Stimulated activated CD4-positive, alpha-beta T cell treated with anti-CD3 and anti-CD28 coated beads, Interleukin-4, amount 100 ng/mL, for 4 hours (primary cell): ENCODE measurements at places on chromosomes 13 and 19.

DNA sequence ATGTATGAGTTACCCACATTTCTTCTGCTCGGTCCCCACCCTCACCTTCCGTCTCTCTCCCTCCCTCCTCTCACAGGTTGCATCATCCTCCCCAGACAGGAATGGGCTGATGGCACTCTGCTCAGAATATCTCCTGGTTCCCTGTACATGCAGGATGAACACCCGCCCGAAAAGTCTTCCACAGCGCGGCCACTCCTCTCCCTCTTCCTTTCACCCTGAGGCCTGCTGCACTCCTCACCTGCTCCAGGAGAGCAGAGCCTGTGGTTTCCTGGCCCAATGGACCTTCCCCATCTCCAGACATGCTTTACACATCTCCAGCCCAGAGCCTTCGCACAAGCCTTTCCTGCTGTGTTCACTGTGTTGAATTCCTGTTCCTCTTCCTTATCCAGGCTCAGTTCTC is 40.9 kb downstream of the GSX1 start:
- DNase-seq, result no peak

DNA sequence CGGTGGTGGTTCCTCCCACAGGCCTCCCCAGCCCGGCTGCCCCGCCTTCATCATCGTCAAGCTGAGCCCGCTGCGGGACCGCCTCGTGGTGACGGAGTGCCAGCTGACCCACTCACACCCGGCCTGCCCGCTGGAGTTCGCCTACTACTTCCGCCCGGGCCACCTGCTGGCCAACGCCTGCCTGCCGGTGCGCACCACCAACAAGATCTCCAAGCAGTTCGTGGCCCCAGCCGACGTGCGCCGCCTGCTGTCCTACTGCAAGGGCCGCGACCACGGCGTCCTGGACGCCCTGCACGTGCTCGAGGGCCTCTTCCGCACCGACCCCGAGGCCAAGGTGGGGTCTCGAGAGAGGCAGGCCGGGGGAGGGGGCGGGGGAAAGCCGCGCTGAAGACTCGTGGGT is 12.0 kb downstream of the ZSWIM9 start:
- no peak for DNase-seq

DNA sequence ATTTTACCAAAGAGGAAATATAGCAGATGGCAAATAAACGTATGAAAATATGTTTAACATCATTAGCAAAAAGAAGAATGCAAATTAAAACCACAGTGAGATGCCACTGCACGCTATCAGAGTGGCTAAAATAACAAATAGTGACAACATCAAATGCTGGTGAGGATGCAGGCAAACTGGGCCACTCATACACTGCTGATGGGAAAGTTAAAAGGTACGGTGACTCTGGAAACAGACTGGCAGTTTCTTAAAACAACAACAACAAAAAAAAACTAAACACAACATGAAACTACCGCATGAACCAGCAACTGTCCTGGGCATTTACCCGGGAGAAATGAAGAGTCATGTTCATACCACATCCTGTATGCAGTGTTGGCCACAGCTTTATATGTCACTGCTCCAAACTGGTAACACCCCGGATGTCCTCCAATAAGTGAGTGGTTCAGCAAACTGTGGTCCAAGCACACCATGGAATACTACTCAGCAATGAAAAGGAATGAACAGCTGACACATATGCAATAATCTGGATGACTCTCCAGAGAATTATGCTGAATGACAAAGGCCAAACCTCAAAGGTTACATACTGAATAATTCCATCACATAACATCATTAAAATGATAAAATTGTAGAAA is 22.3 kb downstream of the EPS15L1 start:
- DNase-seq, result no peak

GRCh38 chr13:39616087-39616694 is 13.2 kb upstream of the LHFPL6 start:
- DNase-seq, result peak; percentile 24

DNA sequence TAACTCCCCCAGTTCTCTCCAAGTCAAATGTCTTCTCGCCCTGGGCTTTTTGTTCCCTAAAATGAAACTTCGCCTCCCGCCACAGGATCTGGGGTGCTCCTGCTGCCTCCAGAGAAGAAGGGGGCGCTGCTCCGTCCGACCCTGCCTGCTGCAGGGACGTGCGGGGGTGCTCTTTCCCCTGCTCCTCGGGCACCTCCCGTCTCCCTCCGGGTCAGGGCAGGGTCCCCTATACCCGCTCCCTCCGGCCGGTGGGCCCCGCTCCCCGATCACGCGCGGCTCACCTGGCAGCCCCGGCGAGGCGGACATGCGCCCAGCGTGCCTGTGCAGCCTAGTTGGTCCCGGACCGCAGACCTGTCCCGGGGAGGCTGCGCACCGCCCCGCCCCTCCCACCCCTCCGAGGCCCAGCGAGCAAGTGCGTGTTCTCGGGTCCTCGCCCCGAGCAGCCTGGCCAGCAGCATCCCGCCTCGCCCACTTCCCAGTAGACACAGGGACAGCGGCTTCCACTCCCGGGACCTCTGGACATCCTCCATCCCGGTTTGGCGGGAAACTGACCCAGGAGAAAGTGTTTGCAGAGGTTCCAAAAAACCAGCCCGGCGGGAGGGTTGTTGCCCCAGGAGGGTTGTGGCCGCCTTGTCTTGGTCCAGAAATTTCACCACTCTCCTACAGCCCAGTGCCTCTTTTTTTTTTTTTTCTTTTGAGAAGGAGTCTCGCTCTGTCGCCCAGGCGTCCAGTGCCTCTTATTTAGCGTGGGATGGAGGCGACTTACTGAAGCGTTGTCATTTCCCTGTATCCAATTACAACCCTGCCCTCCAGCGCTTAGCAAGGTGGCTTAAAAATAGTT is at the start of gene OXGR1:
Gene OXGR1, minus strand, starts transcription at position 460 of the 841 bp plus-strand sequence. CDS start 6,717 bp downstream, outside the sequence.
- no peak for DNase-seq

GRCh38 chr19:58566989-58567388 is 6.1 kb downstream of the MZF1 start:
- no peak for DNase-seq

- no peak for DNase-seq
Observed at GRCh38 chr19:10654610-10655456, 687 bp downstream of the ILF3 start.

DNA sequence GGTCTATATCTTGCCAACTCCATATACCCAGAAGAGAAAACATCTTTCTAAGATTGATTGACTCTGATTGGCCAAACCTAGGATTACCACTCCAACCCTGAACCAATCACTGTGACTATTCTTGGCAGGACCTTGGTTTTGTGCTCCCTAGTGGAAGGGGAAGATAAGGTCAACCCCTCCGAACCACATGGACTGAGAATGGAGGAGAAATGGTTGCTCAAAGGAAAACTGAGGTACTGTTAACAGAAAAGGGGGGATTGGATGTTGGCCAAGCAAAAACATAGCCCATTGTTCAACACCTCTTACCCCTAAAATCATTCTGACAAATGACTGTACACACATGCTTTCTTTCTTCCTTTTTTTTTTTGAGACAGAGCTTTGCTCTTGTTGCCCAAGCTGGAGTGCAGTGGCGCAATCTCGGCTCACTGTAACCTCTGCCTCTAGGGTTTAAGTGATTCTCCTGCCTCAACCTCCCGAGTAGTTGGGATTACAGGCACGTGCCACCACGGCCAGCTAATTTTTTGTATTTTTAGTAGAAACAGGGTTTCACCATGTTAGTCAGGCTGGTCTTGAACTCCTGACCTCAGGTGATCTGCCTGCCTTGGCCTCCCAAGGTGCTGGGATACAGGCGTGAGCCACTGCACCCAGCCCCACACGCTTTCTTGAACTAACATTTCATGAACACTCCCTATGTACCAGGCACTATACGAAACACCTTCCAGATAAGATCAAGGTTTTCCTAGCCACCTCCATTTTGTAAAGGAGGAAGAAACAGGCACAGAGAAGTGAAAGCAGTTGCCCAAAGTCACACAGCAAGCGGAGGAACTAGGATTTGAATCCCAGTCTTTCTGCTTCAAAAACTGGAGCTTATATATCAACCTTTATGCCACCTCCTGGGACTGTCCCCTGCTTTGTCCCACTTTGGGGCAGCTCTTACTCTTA is 6.5 kb downstream of the MEIOSIN start:
- no peak for DNase-seq

DNA sequence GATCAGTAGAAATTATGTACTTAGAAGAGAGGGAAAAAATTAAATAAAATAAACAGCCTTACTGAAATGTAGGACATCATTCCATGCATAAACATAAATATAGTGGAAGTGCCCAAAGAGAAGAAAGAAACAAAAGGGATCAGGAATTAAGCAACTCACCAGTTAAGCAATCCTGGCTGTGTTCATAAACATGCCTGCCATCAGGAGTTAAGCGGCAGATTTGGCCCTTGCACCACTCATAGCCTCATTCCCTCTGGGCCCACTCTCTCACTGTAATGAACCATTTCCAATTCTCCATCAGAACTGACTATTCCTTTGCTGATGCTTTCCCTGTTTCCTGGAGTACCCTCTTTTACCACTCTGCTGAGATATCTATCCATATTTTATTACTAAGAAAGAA is 281.4 kb downstream of the LHFPL6 start:
- no peak for DNase-seq

GRCh38 chr19:48510421-48511268 is 990 bp downstream of the LMTK3 start:
- peak; percentile 66 for DNase-seq

- no peak for DNase-seq
Observed at GRCh38 chr13:112350300-112350699, 25.9 kb upstream of the SPACA7 start.

- DNase-seq, result no peak
Observed at GRCh38 chr13:108915095-108915633, 285.8 kb downstream of the MYO16 start.

DNA sequence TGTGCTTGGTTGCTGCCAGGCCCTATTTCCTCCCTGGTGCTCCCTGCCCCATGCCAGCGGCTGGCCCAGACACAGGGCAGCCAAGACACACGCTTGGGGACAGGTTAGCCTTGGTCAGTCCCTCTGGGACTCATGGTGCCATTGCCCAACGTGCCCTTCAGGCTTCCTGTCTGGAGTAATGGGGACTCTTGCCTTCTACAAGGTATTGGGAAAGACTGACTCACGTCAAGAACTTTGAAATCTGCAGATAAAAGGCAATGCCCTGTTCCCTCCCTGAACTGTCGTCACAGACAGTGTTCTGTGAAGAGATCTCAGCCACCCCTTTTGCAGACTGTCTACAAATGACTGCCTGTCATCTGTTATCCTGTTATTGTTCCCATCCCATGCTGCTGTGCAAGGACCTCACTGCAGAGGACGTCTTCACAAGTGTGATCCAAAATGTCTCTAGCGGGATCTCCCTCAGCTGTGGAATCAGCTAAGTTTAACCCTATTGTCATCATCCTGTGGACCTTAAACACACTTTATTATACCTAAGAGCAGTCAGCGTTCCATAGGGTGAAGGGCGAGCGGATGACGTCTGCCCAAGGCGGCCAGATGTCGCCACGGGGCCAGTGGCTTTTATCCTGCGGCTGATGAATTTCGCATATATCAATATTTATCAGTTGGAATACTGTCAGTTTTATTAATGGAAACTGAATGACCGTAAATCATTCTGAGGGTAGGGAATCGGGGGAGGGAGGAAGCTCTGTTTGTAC is 59.0 kb downstream of the GSX1 start:
- DNase-seq, result no peak

GRCh38 chr19:28238270-28238820 is 974.6 kb downstream of the UQCRFS1 start:
- no peak for DNase-seq

DNA sequence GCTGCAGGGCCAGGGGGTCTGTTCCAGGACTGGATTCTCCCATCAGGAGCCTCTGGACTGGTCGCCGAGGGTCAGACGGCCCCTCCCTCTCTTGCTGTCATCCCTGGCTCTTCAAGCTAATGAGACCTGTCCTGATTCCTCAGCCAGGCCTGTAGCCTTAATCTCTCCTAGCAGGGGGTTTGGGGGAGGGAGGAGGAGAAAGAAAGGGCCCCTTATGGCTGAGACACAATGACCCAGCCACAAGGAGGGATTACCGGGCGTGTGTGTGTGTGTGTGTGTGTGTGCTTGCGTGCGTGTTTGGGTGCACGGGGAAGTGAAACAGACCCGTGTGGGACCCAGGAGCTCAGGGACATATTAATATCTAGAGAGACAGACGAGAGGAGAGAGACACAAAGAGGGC is 1.9 kb upstream of the CRX start:
- no peak for DNase-seq

- DNase-seq, result no peak
Observed at GRCh38 chr19:15368798-15369593, 10.6 kb downstream of the AKAP8 start.

GRCh38 chr13:57425531-57425930 is 206.0 kb upstream of the PCDH17 start:
- DNase-seq, result no peak

- DNase-seq, result no peak
Observed at GRCh38 chr13:98033277-98034247, 80.1 kb downstream of the IPO5 start.

GRCh38 chr13:113792236-113792770 is 33.3 kb downstream of the TMEM255B start:
- DNase-seq, result no peak

DNA sequence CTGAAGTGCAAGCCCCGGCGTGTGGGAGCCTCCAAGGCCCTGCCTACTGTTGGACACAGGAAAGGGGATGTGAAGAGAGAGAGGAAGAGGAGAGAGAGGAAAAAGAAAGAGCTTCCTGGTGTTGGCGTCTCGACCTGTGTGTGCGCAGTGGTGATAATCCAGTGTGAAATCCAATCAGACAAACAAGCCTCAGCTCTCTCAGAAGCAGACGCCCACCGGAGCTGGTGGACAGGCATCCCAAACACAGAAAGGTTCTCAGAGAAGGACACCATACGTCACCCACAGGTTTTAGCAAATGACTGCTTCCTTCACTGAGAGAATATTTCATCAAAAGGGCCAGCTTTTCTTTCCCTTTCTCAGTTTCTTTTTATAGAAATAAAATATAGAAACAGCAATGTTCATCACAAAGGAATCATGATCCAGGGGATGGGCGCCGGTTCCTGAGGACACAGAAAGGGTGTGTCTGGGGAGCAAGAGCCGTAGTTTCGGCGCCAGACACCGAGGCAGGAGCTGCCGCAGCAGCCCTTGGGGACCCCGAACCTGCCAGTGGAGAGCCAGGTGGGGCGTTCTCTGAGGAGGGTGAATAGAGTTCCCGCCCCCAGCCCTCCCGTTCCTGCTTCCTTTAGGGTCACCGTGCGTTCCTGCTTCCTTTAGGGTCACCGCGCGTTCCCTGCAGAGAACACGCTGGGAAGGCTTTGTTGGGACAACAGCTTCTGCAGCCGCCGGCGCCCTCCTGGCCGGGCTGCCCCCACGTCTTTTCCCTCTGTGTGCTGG is 145.8 kb upstream of the SOX1 start:
- DNase-seq, result no peak

DNA sequence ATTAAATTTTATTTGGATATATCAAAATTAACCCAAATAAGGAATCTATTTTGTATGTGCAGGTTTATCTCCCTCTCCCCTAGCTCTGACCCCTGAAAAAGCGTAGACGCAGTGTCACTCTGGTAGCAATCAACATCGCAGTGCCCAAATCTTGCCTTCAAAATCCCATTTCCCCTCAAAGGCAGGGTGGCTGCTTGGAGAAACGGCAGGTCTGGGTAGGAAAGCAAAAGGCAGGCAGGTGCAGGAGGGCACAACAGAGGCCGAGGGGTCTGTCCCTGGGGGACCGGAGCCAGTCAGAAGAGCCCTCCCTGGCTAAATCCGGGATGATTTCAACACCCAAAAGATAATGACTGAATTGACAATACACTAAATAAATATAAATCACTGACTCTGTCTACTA is 41.9 kb downstream of the NAXD start:
- no peak for DNase-seq
